Astrocyte of the cerebellum (primary cell): ENCODE measurements at places on chromosomes 13 and 19.

GRCh38 chr19:43380008-43380407 lies 26.5 kb downstream of the CD177 start:
- no peak for DNase-seq

DNA sequence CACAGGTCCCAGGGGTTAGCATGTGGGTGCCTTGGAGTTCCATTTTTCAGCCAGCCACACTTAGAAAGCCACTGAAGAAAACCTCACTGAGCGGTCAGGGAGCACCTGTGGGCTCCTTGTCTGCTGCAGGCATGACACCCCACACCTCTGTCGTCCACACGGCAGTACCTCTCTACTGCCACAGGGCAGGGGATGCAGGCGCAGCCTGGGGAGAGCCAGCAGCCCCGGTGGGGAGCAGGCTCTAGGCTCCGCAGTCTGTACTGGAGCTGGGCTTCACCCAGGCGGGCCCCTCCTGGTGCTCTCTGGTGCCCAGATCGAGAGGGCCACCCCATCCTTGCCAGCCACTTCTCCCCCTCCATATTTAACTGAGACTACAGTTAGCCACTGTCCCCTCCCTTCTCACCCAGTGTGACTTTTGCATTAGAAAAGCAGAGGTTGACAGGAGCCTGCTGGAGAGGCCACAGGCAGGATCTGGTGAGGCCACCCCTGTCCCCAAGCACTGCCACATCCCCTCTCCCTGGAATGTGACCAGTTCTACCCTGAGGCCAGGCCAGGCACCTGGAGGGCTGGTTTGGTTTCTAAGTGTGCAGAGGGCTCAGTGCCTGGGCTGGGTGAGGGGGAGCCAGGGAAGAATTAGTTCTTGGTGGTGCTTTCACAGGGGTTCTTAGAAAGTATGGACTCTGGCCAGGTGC lies 104.4 kb downstream of the KDM4B start:
- no peak for DNase-seq

GRCh38 chr13:113509989-113510388 lies 19.5 kb upstream of the DCUN1D2 start:
- DNase-seq, result no peak

DNA sequence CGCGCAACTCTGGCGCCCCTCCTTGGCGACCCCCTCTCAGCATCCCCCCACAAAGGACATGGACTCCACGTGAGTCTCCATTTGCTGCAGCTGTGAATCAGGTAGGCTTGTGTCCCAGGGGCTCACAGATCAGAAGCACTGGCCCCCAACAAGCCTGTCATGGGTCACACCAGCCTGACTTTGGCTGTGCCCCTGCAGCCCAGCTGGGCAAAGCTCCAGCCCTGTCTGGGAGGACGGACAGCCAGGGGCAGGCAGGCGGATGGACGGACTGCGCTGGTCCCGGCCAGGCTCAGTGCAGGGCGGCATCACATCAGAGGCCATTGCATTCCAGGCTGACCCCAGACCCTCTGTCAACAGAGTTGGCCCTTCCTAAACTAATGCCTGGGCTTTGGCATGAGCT lies 28.4 kb upstream of the ISYNA1 start:
- DNase-seq, result no peak

DNA sequence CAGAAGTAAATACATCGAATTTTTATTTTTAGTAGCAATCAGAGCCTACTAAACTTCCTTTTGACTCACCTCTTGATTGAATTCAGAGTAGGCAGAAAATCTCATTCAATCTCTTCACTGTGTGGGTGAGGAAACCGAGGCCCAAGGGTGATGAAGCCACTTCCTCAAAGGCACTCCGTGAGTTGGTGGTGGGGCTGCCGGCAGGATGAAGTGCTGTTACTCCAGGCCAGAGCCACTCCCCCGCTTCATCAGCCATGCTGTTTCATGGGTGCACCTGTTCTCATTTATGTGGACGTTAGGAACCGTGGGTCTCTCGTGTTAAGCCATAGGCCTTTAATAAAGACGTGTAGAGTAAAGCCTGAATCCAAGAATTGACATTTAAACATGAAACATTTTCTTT lies 13.2 kb downstream of the ING1 start:
- DNase-seq, result no peak

DNA sequence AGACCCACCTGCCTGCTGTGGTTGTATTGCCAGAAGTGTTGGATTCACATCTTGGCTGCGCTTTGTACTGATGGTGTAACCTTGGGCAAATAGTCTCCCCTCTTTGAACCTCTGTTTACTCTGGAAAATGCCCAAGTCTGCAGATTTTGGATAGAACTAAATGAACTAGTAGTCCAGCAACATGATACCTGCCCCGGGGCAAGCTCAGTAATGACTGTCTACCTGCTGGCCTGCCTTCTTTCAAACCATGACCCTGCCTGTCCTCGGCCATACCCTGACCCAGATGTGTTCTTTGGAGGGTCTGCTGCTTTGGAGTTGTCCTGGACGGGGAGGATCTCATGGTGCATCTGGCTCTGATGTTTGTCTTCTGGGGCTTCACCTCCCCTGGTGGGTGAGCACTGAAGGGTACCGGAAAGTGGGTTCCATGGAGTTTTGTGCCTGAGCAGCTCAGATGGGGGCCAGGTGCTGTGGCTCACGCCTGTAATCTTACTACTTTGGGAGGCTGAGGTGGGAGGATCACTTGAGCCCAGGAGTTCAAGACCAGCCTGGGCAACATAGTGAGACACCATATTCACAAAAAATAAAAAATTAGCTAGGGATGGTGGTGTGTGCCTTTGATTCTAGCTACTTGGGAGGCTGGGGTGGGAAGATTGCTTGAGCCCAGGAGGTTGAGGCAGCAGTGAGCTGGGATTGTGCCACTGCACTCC lies 59.5 kb downstream of the TNFRSF19 start:
- no peak for DNase-seq

DNA sequence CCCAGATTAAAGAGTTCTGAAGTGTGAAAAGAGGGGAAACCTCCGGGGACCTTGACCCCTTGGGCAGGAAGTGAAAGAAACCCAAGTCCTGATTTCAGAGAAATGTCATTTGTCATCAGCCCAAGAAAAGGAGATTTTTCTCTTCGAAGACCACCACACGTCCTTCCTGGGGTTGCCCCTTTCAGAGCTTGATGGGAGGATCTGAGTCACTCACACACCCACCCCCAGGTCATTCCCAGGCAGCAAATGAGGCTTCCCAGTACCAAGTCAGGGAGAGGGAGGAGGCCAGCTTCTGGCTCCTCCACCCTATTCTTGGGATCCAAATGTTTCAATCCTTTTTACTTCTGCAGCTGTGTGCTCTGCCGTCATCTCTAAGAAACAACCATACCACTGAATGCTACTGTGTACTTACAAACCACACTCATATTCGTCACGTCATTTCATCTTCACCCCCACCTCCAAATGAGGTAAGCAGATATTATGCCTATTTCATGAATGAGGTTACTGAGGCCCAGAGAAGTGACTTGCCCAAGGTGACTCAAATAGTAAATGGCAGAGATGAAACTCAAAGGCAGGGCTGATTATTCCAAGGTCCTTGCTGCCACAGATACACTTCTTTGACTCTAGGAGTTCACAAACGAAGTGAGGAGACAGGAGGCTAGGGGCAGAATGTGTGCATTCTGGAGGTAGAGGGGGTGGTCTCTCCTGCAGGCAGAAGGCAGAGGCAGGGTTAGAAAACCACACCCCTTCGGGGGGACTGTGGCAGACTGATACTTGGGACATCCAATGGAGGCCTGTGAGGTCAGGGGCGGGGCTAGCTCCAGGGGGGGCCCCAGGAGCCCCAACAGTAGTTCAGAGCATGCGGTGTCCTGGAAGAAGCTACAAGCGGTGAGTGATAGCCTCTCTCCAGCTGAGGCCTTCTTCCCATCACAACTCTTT lies 5.0 kb upstream of the KMT2B start:
- DNase-seq, result no peak

- no peak for DNase-seq
Measured at GRCh38 chr13:97798836-97799235, 154.6 kb upstream of the IPO5 start.

DNA sequence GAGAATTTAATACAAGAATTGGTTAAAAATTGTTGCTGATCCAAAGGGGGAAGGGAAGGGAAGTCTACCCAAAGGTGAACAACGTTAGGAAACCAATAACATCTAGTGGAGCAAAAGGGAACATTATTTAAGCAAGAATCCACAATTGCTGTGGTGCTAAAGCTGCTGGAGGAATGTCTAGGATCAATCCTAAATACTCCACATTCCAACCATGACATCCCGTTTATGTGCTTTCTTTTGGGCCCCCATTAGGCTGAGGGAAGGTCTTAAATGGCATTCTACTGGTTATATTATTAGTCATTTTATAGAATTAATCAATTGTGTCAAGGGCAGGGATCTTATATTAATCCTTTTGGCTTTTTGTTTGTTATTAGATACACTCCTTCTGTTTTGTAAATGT lies 39.9 kb upstream of the VWA8 start:
- no peak for DNase-seq

- no peak for DNase-seq
Measured at GRCh38 chr19:7442423-7442822, 46.4 kb downstream of the PEX11G start.

GRCh38 chr13:64453831-64454230 lies 2776.3 kb downstream of the PCDH9 start:
- DNase-seq, result no peak

GRCh38 chr13:44435919-44436510 lies 62.4 kb downstream of the SERP2 start:
- DNase-seq, result no peak

DNA sequence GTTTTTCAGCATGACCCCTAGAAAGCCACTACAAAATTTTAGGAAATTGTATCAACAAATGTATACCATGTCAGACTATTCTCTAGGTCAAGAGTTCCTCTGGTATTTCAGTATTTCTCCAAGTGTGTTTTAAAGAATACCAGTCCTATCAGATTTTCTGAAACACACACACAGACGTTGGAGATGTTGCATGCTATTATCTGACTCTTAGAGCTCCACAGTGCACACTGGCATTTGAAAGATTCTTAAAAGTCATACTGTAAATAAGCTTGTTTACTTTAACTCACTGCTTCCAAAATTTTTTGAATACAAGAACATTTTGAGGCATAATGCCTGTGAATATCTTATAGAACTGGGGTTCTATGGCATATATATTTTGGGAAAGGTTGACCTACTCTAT lies 33.8 kb upstream of the VWA8 start:
- no peak for DNase-seq

DNA sequence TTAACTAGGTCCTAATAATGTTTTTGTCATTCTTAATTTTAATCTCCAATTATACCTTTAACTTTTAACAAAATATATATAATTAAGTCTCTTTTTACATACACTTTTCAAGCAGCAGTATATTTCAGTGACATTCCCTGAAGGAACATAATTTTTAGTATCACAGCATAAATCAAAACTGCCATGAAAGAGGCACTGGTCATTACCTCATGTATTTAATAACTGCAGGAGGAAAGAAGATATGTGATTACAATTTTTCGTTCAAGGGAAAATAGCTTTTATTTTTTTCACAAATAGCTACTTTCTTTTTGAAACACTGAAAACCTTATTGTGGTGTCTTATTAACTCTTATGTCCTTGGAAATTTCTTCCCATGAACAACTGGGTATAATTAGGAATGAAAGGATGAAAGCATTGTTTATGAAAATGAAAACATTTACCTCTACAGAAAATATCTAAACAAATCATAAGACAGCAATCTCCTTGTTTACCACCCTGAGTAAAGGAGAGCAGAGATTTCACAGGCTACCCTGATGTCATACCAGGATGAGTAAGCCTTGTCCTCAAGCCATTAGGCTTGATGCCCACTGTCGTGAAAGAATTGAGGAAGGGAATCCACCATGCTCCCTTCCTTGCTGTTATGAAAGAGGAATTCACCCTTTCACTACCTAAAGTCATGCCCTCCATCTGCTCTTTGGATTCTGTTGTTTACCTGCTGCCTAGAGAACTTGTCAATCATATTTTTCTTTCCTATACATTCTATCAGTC lies 877.2 kb upstream of the PCDH20 start:
- no peak for DNase-seq

GRCh38 chr13:97313551-97314260 lies 91.6 kb downstream of the MBNL2 start:
- DNase-seq, result no peak

DNA sequence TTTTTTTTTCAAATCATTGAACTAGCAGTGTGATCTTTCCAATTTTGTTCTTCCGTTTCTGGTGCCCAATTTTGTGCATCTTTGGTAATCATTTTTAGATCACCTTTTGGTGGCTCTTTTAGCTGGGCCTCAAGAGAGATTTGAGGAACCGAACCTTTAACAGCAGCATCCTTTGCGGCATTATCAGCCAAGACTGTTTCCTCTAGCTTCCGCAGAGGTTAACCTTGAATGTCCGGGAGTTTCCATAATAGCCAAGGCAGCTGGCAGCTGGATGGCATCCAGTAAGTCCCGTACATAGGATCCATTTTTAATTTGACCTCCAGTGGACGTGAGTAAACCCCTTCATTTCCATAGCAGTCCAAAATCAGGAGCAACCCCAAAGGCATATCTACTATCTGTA lies 9.6 kb downstream of the IRGC start:
- DNase-seq, result no peak

DNA sequence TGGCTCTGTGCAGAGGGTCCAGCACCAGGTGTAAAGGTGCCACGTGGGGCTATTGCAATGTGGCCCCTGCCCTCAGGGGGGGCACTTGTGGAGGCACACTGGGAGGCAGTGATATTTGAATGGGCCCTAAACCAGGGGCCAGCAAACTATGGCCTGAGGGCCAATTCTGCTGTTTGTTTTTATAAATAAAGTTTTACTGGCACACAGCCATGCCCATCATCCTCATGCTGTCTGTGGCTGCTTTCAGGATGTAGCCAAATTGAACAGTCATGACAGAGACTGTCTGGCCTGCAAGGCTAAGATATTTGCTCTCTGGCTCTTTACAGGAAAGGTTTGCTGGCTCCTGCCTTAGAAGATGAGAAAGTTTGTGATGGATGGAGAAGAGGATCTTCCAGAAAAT lies 33.9 kb upstream of the RANBP3 start:
- no peak for DNase-seq

- no peak for DNase-seq
Measured at GRCh38 chr19:3397266-3398022, 31.1 kb downstream of the NFIC start.

DNA sequence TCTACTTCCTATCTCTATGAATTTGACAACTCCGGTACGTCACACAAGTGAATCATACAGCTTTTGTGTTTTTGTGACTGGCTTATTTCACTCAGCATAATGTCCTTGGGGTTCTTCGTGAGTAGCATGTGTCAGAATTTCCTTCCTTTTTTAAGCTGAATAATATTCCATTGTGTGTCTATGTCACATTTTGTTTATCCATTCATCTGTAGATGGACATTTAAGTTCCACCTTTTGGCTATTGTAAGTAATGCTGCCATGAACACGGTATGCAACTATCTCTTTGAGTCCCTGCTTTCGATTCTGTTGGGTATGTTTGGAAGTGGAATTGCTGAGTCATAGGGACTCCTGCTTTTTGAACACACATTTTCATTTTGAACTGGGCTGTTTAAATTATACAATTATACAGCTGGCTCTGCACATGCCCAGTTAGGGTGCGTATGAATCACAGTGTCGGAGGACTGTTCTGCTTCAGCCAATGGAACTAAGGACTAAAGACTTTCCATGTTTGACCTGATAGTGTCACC lies 43.0 kb upstream of the C13orf42 start:
- DNase-seq, result no peak
